Left ventricle myocardium superior (tissue), 1 donor: ENCODE measurements at places on chromosomes 4 and X.

DNA sequence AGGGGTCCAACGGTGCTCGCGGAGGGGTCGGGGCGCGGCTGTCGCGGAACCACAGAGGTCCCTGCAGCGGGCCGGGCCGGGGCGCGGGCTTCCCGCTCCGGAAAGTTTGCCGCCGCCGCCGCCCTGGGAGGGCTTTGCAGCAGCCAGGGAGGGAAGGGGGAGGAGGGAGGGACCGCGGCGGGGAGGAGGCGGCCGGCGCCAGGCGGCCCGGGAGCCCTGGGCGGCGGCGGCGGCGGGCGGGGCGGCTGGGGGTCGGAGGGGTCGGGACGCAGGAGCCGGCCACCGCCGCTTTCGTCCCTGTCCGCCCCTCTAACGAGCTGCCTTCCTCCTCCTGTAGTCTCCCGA is 375 bp downstream of the FGFR3 start:
- peak; percentile 66 for DNase-seq

DNA sequence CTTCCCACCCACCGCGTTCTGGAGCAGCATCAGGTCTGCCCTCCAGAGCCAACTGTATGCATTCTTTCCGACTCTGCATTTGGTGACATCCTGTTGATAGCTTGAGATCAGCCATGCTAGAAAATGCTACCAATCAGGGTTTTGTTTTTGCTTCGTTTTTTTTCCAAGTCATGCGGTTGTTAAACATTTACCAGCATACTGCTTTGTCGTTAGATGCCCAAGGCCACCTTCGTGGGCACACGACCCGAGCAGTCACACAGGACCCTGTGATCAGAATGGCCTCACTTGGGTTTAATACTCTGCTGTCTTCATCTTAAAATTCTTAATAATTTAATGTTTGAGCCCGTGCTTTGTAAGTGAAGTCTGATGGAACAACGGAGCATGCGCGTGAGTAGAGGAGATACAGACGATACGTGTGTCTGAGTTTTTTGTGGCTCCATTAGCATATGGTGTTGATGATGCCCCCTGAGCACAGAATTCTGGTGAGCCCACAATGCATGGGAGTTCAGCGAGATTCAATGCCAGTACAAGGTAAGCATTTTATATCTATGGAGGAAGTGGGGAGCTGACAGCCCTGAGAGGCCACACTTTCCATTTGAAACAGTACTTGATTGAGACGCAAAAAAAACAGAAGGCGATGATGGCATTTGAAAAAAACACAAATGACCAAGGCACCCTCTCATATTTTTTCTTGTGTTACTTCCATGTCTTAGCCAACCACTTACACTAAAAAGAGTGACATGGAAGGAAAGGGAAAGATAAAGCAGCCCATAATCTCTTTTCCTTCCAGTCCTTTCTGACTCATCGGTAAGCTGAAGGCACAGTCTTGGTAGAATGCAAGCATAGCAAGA is 323.6 kb downstream of the BCOR start:
- DNase-seq: no peak

DNA sequence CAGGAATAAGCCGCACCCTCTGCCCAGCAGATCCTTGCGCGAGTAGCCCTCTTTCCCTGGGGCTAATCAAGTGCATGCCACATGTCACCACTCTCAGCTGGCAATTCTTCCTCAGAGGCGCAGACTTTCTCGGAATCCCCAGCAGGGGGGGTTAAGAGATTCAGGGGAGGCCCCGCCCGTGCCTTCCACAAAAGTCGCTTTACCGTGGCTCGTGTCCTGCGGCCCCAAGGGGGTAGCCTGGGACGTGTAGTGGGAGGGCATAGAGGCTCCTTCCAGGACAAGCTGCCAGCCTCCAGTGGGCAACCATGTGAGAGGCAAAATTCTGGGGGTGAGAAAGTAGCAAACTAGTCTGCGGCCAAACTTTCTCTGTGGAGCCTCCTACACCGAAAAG is 652 bp downstream of the SRPX start:
- DNase-seq: peak; percentile 48

DNA sequence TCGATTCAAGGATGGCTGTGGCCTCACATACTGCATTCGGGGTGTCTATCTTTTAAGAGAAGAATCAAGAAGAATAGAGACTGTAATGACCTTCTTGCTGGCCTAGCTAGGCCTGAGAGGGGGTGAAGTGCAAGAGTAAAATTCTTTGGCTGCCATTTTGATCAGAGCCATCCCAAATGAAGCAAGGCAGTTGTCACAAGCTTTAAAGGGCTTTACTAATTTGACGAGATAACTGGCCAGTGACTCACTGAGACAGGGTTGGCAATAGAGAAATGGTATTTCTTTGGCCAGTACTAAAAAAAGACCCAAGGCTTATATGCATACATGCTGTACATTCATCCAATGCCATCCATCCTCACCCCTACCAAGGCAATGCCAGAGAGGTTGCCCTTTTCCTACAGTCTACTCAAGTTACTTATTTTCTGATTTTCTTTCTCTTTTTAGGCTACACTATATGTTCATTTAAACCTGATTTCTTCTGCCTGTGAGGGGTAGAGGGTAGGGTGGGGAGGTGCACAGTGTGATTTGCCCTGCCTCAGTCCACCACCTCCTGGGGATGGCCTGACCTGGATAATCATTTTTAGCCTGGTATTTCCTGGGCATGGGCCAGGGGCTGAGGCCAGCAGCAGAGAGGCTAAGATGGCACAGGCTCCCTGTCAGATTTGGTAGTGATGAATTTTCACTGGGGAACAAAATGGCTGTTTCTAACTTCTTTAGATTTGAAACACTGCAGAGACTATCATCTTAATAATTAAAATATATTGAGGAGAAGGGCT is 32.2 kb downstream of the ATG4A start:
- DNase-seq: peak; percentile 46

- no peak for DNase-seq
Observed at GRCh38 chrX:85107407-85107806, 103.7 kb downstream of the APOOL start.

DNA sequence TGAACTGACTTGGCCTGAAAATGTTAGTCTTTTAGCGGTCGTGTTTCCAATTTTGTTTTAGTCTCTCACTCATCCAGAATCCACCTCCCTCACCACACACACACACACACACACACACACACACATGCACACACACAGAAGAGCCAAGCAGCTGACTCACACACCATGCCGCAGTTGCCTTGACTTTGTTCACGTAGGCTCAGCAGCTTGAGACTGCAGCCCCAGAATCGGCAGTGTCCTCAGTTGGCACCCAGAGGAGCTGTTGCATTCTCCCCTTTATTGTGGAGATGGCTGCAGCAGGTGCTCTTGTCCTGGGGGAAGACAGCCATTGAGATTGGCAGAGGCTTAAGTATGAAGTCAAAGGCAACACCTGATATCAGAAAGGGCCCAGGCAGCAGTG is 20.9 kb upstream of the XPNPEP2 start:
- no peak for DNase-seq

DNA sequence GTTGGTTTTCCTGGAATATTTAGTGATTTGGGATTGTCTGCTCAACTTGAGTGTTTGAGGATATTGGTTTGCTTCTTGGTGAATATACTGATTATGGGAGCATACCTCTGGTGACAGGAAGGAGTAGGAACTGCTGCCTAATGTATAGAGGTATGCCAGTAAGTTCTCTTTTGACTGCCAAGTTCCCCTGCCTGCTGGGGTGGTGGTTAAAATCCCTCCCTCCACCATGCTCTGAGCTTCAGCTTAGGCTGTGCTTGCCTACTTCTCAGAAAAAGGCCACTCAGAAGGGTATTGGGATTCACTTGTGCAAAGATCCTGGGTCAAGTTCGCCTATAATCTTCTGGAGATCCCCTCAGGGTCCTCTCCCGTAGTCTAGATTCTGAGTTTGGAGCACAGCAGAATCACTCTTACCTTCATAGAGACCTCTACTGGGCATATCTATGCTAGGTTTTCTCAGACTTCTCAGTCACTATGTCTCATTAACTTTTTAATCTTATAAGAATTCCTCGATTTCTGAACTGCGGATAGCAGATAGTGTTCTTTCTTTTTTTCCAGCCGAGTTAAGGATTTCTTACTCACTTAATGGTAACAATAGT is 44.7 kb upstream of the DCK start:
- DNase-seq: no peak

DNA sequence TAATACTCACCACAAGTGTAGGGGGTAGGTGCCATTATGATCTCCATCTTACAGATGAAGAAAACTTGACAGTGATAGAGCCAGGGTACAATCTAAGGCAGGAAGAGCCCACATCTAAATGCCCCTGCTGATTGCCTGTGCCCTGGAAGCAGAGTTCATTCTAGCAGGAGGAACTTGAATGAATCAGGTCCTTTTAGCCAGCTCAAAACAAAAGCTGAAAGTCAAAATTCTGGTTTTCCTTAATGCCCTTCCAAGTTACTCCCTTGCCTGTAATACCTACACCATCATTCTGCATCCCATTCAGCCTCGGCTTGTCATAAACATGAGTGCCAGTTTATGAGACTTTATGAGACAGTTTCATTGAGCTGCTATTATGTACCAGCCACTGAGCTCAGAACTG is 89.6 kb downstream of the SCD5 start:
- DNase-seq: no peak

DNA sequence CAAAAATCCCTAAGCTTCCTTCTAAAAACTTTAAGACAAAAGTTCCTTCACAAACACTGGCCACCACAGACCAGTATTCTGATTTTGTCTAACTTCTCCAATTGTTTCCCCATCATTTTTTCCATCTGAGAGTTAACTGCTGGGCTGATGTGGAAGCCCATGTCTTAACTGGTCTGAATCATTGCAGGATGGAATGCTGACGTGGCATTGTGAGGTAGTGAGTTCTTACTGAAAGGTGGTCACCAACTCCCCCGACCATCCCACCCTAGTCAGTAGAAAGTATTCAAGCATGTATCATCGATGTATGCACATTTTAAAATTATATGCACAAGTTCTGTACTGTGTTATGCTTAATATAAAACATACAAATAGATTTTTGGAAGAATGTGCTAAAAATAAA is 99.1 kb upstream of the SMIM10 start:
- DNase-seq: no peak

- DNase-seq: no peak
Observed at GRCh38 chr4:158155656-158156356, 17.0 kb downstream of the GASK1B start.

DNA sequence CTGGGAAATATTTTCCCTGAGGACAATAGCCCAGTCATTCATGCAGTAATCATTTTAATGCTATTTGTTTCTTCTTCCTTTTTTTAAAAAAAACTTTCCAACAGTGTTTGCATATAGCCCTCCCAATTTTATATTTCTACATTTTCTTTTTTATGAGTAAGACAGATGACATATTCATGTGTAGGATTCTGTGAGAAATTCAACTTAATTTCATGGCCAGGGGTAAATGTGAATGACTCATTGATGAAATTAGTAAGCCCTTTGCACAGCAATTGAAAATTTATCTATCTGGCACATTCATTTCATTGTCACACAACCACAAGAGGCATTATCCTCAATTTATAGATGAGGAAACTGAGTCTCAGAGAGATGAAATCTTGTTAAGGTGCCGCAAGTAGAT is 13.7 kb upstream of the SMIM20 start:
- DNase-seq: no peak

GRCh38 chr4:15118292-15118691 is 116.0 kb downstream of the CPEB2 start:
- DNase-seq: no peak

GRCh38 chrX:136246201-136246600 is 5.0 kb downstream of the MAP7D3 start:
- no peak for DNase-seq

- DNase-seq: no peak
Observed at GRCh38 chrX:34560180-34560579, 96.9 kb downstream of the TMEM47 start.
